ENCODE measurements at places on chromosomes 12 and 14. TPM values are rescaled to one million over a fixed set of nuclear protein-coding genes. Genes with fewer than 3 reads are reported as not detected.

Gene ERP27
- total RNA-seq, result not detected

Gene CCNT1
- total RNA-seq, result 42.5 TPM

Gene ACOT4
- total RNA-seq, result not detected

Gene PTPRQ
- total RNA-seq, result not detected

Gene CLEC2A
- not detected for total RNA-seq

Gene ZDHHC22
- 77.3 TPM for total RNA-seq

Gene IAPP
- not detected for total RNA-seq

Gene ABHD12B
- 0.61 TPM for total RNA-seq

Gene DLK1
- 37.3 TPM for total RNA-seq

Gene IFI27
- total RNA-seq, result 3.7 TPM

Gene FAM222A
- total RNA-seq, result 18.1 TPM

Gene SERPINA12
- not detected for total RNA-seq

Gene MYO1H
- total RNA-seq, result 0.27 TPM

Gene CMA1
- total RNA-seq, result not detected

Gene MIA2
- total RNA-seq, result 9.7 TPM

Gene PTPN6
- total RNA-seq, result 3.8 TPM

Gene HOXC9
- total RNA-seq, result not detected

Gene GLIPR1L1
- not detected for total RNA-seq

Gene FZD10
- not detected for total RNA-seq

Gene C1S
- 3.5 TPM for total RNA-seq

Gene SOAT2
- not detected for total RNA-seq

Gene KRT85
- not detected for total RNA-seq

Gene BATF
- total RNA-seq, result not detected

Gene LRRC9
- 1.3 TPM for total RNA-seq

Gene MSRB3
- 1.6 TPM for total RNA-seq

Gene KRT74
- total RNA-seq, result not detected

Gene MYO1A
- 0.64 TPM for total RNA-seq

Gene AVPR1A
- not detected for total RNA-seq

Gene USP5
- total RNA-seq, result 141 TPM

Gene CLEC4C
- not detected for total RNA-seq

Gene SIX6
- not detected for total RNA-seq

Gene MMP17
- 65.8 TPM for total RNA-seq

Gene RD3L
- total RNA-seq, result not detected

Gene PHLDA1
- 169 TPM for total RNA-seq

Gene TBX3
- total RNA-seq, result 3.0 TPM

Gene CCDC91
- total RNA-seq, result 37.3 TPM

Gene SLC10A1
- total RNA-seq, result not detected

Gene HCAR2
- total RNA-seq, result not detected

Gene ZNF740
- total RNA-seq, result 38.2 TPM

Gene PTPN21
- total RNA-seq, result 63.0 TPM

Gene SOX5
- total RNA-seq, result 118 TPM

Gene RDH5
- 6.6 TPM for total RNA-seq

Gene SERPINA10
- total RNA-seq, result not detected

Gene ANKRD33
- not detected for total RNA-seq

Gene CLEC2D
- total RNA-seq, result 7.2 TPM
